ENCODE measurements at places on chromosomes 16 and 17. TPM values are rescaled to one million over a fixed set of nuclear protein-coding genes. Genes with fewer than 3 reads are reported as not detected.

Gene RHBDL1
- 0.68 TPM for total RNA-seq

Gene CA5A
- total RNA-seq: not detected

Gene PRSS36
- 10.6 TPM for total RNA-seq

Gene TSPAN10
- 18.9 TPM for total RNA-seq

Gene LGALS3BP
- 478 TPM for total RNA-seq

Gene SLC38A8
- total RNA-seq: not detected

Gene KRT14
- not detected for total RNA-seq

Gene CAVIN1
- total RNA-seq: 287 TPM

DNA sequence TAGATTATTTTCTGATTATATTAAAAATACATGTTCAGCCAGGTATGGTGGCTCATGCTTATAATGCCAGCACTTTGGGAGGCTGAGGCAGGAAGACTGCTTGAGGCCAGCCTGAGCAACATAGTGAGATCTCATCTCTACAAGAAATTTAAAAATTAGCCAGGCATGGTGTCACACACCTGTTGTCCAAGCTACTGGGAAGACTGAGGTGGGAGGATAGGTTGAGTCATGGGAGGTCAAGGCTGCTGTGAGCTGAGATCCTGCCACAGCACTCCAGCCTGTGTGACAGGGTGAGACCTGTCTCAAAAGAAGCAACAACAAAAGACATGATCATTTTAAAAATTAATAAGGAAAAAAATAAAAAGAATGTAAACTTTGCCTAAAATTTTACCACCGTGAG is 40.7 kb downstream of the PRAC1 start:
- no peak for DNase-seq

DNA sequence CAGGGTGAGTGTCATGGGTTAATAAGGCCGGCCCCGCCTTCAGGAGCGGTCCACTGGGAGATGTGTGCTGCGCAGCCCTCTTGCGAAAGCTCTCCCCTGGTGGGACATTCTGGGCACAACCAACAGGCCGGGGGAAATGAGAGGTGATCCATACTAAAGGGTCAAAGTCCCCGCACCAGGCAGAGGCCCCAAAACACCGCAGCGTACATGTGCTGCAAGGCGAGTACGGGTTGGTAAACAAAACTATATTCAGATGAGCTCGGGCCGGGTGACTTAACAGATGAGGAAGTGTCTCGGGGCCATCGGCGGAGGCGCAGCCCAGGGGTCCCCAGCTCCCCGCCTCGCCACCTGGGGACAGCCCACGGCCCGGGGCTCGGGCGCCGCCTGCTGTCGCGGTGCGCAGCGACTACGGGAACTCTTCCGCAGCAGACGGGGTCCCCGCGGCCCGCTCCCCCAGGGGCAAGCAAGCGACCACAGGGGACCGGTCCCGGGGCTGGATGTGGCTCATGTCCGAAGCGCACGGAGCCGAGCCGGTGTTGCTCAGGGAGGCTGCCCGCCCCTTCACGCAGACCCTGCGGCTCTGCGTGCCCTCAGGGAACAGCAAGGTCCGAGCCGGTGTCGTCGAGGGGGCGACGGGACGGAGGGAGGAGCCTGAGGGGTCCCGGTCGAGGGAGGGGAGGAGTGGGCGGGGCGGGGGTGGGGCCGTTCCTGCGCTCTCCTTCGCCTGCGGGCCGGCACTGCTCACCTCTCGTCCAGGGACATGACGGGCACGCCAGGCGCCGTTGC is at the start of gene RAB37:
Gene RAB37, plus strand, starts transcription at position 744 of the 786 bp plus-strand sequence. Its CDS starts 17 bp downstream, at position 761.
- no peak for DNase-seq

DNA sequence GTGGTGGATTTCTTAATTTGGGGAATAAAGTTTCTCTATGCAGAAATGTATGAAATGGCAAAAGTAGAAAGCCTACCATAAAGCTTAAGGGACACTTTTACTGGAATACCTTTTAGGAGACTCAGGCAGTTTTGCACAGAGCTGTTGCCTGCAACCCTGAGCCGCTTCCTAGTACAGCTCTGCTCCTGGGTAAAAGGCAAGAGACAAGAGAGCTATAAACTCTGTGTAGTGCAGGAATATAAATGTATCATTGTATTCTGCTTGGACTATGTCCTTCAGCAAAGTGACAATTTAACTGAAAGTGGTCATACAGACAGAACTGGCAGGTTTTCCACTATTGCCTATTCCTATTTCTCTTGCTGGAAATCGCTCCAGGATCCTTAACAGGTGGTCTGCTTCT is 65.3 kb upstream of the MYOCD start:
- no peak for DNase-seq

- no peak for DNase-seq
Observed at GRCh38 chr16:52581530-52581929, 34.6 kb upstream of the TOX3 start.

GRCh38 chr17:73061161-73061560 is 31.3 kb downstream of the SLC39A11 start:
- DNase-seq: no peak

GRCh38 chr16:64426131-64426666 is 695.7 kb downstream of the CDH11 start:
- DNase-seq: no peak

GRCh38 chr16:73015612-73016487 is 32.1 kb downstream of the ZFHX3 start:
- DNase-seq: peak; percentile 91

- DNase-seq: no peak
Observed at GRCh38 chr17:82582709-82583108, 63.2 kb downstream of the FOXK2 start.

DNA sequence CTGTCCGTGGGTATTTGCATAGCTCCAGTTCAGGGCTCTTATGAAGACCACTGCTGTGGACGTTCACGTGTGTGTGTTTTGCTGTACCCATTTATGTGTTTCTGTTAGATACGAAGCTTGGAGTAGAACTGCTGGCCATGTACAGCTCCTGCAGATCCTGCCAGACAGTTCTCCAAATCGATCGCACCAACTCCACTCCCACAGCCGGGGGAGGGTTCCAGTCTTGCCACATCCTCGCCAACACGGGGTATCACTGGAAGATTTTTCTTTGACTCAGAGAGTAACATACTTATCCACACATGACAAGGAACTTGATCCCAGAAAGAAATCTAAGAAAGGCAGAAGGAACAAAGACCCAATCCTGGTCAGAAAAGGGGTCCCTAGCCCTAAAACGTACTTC is 37.4 kb downstream of the TMEM186 start:
- DNase-seq: no peak

DNA sequence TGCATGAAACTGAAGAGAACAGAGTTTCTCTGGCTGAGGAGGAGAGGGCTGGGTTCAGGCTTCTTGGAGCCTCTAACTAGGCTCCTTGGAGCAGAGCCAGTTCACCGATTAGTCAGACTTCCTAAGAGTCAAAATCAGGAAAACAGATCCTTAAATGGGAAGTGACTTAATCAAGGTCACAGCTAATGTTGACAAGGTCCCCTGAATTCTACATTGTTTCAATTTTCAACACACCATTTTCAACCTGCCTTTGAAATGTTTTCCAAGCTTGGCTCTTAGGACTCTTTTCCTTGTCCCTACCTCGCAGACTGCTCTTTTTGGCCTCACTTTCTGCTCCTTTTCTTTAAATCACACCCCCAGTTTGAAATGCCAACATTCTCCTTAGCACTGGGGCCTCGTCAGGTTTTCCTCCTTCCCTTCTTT is 16.3 kb downstream of the MYL4 start:
- peak; percentile 47 for DNase-seq

- no peak for DNase-seq
Observed at GRCh38 chr17:77628035-77628434, 330.5 kb upstream of the TNRC6C start.

DNA sequence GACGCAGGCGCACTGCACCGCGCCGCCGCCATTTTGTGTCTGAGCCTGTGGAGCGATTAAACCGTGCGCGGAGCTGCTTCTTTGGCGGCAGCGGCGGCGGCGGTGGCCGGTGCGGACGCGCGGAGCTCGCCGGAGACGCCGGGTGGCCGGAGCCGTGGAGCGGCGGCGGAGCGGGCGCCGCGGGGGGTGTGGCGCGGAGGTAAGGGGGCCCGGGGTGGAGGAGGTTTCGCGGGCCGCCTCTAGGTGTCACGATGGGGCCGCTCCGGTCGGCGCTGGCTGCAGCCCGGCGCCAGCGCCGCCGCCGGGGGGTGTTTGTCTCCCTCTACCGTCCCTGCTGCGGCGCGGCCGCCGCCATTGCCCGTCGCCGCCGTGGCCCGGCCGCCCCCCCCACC is at the start of gene CTCF:
Gene CTCF, plus strand, starts transcription at position 1 of the 392 bp plus-strand sequence. CDS start 48,307 bp downstream, outside the sequence.
- DNase-seq: peak; percentile 73

GRCh38 chr16:19384656-19385055 is 33.0 kb upstream of the TMC5 start:
- no peak for DNase-seq

DNA sequence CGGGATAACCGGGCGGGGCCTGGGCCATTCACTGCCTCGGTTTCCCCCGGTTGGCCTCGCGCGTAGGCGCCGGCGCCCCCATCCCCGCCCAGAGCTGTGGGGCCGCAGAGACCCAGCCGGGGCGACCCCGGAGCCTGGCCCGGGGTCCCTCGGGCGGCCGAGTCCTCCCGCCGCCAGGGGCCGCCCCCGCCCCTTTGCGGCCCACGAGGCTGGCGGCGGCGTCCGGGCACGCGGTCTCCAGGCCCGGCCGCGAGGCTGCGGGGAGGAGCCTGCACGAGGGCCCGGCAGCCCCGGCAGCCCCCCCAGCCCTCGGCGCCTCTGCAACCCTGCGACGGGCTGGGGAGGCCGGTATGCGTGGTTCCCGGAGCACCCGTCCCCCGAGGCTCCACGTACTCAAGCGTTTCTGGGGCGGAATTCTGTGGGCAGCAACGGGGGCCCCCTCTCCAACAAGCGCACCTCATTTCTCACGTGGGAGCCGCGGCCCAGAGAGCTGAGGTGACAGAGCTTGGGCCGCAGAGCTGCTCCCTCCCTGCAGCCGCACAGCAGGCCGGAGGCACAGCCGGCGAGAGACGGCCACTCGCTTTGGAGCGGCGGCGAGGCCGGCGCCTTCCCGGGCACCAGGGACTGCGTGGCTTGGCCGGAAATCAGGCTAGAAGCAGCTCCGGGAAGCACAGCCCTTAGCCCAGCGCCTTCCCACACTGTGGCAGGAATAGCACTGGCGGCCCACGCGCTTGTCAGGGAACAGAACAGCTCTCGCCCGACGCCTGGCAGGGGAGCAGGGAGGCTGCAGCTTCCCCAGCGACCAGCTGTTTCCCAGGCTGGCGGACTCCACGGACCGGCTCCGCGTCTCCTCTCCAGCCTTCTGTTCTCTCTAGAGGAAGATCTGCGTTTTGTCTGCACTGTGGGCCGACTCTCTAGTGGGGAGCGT is 867 bp upstream of the LIMD2 start:
- DNase-seq: no peak

GRCh38 chr16:85722128-85722893 is 28.6 kb downstream of the C16orf74 start:
- no peak for DNase-seq

- DNase-seq: no peak
Observed at GRCh38 chr16:57993897-57994296, 6.6 kb downstream of the ZNF319 start.

- DNase-seq: no peak
Observed at GRCh38 chr16:14001521-14001920, 69.6 kb upstream of the MRTFB start.

- DNase-seq: no peak
Observed at GRCh38 chr16:23833960-23834685, 1.7 kb upstream of the PRKCB start.

DNA sequence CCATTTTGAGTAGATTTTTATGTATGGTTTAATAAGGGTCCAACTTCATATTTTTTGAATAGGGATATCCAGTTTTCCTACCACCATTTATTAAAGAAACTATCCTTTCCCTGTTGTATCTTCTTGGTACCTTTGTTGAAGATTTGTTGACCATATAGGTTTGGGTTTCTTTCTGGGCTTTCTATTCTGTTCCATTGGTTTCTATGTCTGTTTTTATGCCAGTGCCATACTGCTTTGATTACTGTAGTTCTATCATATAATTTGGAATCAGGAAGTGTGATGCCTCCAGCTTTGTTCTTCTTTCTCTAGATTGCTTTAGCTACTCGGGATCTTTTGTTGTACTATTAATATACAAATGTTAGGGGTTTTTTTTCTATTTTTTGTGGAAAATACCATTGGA is 46.5 kb downstream of the PPM1E start:
- no peak for DNase-seq

GRCh38 chr17:19911033-19911432 is 43.3 kb upstream of the ULK2 start:
- no peak for DNase-seq

DNA sequence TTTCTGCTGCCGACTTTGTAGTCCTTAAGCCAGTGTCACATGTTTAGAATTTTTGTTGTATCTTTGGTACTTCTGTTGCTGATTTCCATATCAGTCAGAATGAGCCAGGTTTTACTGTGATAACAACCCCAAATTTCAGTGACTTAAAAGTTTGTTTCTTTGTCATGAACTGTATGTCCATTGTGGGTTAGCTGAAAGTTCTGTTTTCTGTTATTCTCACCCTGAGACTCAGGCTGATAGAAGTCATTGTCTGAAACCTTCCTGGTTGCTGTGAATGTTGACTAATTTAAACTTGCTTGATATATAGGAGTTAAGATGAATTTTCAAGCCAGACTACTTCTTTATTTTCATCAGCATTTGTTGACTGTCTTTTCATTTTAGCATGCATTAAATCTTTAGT is 68.8 kb downstream of the MRTFB start:
- no peak for DNase-seq

DNA sequence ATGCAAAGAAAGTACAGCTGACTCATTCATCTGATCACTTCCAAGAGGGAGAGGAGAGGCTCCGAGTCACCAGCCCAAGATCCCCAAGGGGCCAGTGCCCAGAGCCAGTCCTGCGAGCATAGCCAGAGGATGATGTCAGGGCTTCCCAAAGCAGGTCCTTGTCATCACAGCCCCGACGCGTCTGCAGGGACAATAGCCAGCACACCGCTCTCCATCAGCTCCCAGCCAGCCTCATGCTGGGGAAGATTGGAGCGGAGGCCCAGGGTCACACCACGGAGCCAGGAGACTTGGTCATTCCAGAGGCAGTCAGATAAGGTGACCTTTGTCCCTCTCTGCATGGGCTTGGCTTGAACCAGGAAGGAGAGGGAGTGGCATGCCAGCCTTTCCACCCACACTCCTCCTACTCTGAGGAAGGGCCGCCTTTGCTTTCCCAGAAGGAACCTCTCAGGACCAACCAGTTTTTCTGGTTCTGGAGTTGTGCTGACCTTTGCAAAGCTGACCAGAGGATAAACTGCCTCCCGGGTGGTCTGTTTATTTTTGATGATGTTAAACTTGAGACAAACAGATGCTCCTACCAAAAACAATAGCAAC is 58.3 kb upstream of the ARHGAP44 start:
- peak; percentile 80 for DNase-seq

- no peak for DNase-seq
Observed at GRCh38 chr16:59090541-59090940, 356.4 kb upstream of the GOT2 start.

- no peak for DNase-seq
Observed at GRCh38 chr17:59387351-59388068, 56.1 kb downstream of the YPEL2 start.

- no peak for DNase-seq
Observed at GRCh38 chr16:12133729-12134128, 157.2 kb downstream of the SNX29 start.

DNA sequence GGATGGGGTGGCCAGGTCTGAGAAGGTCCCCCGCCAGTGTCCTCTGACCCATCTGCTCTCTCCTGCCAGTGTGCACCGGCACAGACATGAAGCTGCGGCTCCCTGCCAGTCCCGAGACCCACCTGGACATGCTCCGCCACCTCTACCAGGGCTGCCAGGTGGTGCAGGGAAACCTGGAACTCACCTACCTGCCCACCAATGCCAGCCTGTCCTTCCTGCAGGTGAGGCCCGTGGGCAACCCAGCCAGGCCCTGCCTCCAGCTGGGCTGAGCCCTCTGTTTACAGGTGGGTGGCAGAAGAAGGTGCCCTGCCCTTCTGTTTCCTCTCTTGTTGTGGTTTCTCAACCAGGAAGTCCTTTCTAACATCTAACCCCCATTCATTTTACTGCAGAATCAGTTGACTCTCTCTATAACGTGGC is 7.1 kb downstream of the ERBB2 start:
- DNase-seq: no peak

All from Caki2 (cell line).